Left lobe of liver (tissue), 2 donors: ENCODE measurements at places on chromosomes 13 and 19.

- peak; percentile 70 for DNase-seq
Observed at GRCh38 chr19:13995017-13995728, 10.9 kb downstream of the RFX1 start.

GRCh38 chr13:50576156-50576555, 267.3 kb downstream of the DLEU7 start:
- DNase-seq = peak; percentile 72

GRCh38 chr13:69373747-69374425, 733.7 kb upstream of the ATXN8OS start:
- DNase-seq = no peak

DNA sequence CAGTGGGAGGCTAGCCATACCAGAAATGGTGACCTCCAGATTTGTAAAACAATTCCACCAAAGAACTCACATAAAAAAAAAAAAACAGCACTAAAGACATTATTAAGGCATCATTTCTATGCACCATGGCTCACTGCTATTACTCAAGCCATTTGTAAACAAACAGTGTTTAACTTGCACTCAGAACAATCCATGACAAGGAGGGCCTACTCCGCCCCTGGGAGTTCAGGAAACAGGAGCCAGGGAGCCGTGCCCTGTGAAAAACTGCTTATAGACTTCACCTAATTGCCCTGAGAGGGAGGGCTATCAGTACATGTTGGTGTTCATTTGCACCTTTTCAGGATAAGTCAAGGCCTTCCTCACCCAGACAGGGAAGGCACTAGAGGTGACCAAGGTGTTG, 103.2 kb downstream of the ZNF429 start:
- DNase-seq = no peak
